Activated CD4-positive, alpha-beta memory T cell treated with anti-CD3 and anti-CD28 coated beads for 36 hours (primary cell): ENCODE measurements at places on chromosomes 3 and 15. TPM values are rescaled to one million over a fixed set of nuclear protein-coding genes. Genes with fewer than 3 reads are reported as not detected.

GRCh38 chr15:30877070-30877469, 26.6 kb upstream of the FAN1 start:
- H3K4me3 ChIP-seq: no peak overlapping the region
- peaks cover 10% of the 10 kb centered on the region for H3K27me3 ChIP-seq
- no peak overlapping the region for H3K27ac ChIP-seq
- no peak for DNase-seq
- H3K36me3 ChIP-seq: no peaks in the 10 kb centered on the region

- H3K4me3 ChIP-seq: no peak overlapping the region
- peak overlapping the region; percentile 35 for H3K27ac ChIP-seq
- H3K36me3 ChIP-seq: peaks cover 65% of the 10 kb centered on the region
- DNase-seq: peak; percentile 44
- H3K4me1 ChIP-seq: peaks cover 43% of the 10 kb centered on the region
These were observed 87.2 kb downstream of the TGFBR2 start for GRCh38 chr3:30693470-30694120.

GRCh38 chr15:82663186-82663600, 16.0 kb upstream of the CPEB1 start:
- H3K27ac ChIP-seq: no peak overlapping the region
- H3K4me3 ChIP-seq: no peak overlapping the region
- DNase-seq: peak; percentile 58
- H3K4me1 ChIP-seq: no peaks in the 10 kb centered on the region
- H3K27me3 ChIP-seq: peaks cover 8% of the 10 kb centered on the region

DNA sequence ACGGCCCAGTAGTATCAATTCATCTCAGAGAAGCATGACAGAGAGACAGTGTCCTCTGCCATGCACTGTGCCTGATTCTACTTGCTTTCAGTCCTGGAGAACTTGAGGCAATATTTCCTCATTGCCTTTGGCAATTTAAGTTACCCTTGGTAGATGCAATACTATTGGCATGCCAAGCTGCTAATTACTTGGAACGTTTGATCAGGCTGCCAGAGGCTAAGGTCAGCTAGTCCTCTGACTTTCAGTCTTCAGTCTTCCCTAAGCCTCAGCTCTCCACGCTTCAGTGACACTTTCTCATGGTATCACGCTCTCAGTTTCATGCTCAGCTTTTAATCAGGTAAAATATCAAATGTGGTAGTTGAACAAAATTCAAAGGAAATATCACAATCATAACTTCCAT, 13.1 kb upstream of the OSBPL11 start:
- no peaks in the 10 kb centered on the region for H3K36me3 ChIP-seq
- no peaks in the 10 kb centered on the region for H3K4me1 ChIP-seq
- no peaks in the 10 kb centered on the region for H3K27me3 ChIP-seq
- H3K4me3 ChIP-seq: no peak overlapping the region

GRCh38 chr15:32743411-32744140, 25.8 kb downstream of the GREM1 start:
- DNase-seq: no peak
- no peaks in the 10 kb centered on the region for H3K4me1 ChIP-seq
- no peak overlapping the region for H3K27ac ChIP-seq
- no peaks in the 10 kb centered on the region for H3K36me3 ChIP-seq
- peaks cover 7% of the 10 kb centered on the region for H3K27me3 ChIP-seq
- H3K4me3 ChIP-seq: no peak overlapping the region

GRCh38 chr3:106120356-106120755, 251.5 kb upstream of the CBLB start:
- H3K27me3 ChIP-seq: no peaks in the 10 kb centered on the region
- no peak for DNase-seq
- H3K27ac ChIP-seq: no peak overlapping the region
- H3K4me3 ChIP-seq: no peak overlapping the region
- no peaks in the 10 kb centered on the region for H3K36me3 ChIP-seq

DNA sequence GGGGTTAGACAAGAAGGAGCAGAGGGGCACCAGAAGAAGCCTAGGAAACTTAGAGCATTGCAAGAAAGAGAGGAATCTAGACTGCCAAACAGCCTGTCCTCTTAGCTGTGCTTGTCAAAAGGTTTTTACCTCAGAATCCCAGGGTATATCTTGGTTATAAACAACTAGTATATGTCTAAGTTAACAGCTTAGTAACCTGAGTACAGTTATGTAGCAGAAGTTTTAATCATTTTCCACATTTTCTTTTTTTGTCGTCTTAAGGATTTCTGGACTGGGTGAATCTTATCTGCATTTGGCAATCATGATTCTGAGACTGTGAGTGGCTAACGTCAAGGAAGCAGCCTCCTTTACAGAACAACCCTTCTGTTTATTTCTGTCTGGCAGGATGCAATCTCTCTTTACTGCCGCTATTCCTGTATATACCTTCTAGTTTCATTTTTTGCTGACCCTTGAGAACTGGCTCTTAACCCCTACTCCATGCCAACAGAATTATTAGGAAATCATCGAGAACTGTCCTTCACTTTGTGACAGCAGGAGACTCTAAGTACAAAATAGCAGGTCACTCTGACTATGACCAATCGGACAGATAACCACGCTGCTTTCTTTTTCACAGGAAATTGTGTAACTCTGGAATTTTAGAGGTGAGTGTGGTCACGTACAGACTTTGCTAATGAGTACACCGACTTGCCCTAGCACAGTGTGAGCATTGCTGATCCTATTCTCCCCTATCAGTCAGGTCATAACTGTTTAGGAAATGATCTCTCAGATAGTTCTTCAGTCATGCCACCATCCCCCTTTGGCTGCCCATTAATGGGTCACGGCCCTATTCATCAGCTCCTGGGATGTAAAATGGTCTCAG, 3.3 kb upstream of the CP start:
- H3K27ac ChIP-seq: peak overlapping the region; percentile 48
- peaks cover 3% of the 10 kb centered on the region for H3K27me3 ChIP-seq
- peaks cover 21% of the 10 kb centered on the region for H3K4me1 ChIP-seq
- H3K36me3 ChIP-seq: no peaks in the 10 kb centered on the region

CPN2 gene
- not detected for total RNA-seq

DNA sequence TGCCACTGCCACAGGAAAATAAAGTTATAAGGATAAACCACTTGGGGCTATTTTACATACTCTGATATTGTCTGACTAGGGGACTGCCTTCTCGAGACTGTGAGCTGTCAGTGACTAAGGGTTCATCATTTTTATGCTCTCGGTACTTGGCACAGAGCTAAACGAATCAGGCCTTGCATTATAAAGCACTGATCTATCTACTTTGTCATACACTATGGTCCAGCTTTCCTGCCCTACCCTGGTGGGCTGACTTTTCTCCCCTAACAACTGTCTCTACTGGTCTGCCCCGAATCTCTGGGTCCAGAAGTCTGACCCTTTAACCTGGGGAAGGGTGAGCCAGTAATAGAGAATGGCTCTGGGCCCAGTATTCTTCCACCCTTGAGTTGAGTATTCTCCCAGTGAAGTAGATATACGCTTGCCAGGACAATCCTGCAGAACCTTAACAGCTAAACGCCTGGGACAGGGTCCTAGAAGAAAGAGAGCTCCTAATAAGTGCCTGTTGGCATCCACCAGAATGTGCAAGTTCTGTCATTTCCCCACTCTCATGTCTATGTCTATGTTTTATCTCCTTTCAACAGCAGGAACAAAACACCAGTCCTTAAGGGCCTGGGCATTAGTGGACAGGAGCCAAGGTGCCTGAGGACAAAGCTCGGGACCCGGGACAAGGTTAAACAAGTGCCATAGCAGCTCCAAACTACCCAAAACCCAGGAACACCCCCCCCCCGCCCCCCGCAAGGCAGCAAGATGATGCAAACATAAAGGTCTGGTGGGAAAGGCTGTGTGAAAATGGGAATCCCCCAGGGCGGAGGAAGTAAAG, 1.2 kb downstream of the LARP6 start:
- peaks cover 3% of the 10 kb centered on the region for H3K4me1 ChIP-seq
- peaks cover 51% of the 10 kb centered on the region for H3K27me3 ChIP-seq
- H3K4me3 ChIP-seq: peak overlapping the region; percentile 21

DNA sequence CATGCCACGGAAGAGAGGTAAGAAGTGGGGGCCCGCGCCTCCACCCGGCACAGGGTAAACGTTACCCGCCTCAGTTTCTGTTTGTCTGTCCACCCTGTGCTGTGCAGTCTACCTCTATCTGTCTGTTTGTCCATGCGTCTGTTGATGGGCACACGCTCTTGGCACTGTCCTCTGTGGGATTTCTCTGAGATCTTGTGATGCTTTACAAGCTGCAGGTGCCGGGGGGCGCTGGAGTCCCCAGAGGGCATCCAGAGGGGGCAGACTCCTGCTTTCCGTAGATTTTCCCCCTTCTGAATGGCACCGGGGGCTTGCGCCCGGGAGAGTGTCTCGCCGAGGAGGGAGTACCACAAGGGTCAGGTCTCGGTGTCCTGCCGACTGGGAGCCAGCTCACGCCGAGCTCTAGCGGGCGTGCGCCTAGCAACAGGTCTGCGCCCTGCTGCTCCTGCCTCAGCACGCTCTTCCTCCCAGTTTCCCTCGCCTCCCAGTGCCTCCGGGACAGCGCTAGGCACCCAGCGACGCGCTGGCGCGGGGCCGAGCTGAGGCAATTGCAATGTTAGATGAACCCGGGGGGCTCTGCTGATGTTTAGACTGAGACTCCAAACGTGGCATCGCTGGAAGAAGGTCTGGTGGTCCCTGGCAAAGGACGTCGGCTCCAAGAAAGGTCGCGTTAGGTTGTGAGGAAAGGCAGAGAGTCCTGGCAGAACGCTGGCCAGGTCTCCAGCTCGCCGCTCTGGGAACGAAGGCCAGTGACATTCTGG, 667 bp downstream of the CEMIP start:
- peak overlapping the region; percentile 62 for H3K4me3 ChIP-seq
- H3K36me3 ChIP-seq: no peaks in the 10 kb centered on the region
- no peak for DNase-seq

DNA sequence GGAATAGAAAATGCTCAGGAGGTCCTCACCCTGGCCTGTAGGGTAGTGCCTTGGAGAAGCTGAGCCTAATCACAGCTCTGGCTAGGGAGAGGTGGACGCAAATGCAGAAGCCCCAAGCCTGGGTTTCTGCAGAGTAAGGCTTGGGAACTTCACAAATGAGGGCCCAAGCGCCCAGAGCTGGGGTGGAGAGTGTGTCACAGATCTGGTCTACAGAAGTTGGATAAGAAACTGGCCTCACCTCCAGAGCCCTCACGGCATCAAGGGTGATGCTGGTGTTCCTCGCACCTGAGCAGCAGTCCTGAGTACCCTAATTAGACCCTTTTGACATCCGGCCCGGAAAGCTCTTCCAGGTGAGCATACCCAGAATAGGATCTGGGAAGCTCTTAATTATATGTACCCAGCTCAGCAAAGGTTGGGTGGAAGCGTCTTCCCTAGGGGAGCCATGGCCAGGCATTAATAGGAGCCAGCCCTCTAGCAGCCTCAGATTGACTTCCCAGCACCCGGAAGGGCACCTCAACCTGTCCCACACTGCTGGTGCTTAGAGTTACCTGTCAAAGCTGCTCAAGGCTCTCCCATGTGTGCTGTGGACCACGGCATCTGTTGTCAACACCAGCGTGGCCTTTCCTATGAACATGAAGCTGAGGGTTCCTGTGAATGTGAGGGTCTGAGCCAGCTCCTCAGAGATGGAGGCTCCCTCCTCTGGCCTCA, 31.8 kb downstream of the RBM5 start:
- H3K27me3 ChIP-seq: no peaks in the 10 kb centered on the region
- H3K36me3 ChIP-seq: peaks cover 31% of the 10 kb centered on the region
- no peak overlapping the region for H3K27ac ChIP-seq
- H3K4me3 ChIP-seq: no peak overlapping the region
- DNase-seq: no peak
- no peaks in the 10 kb centered on the region for H3K4me1 ChIP-seq

DNA sequence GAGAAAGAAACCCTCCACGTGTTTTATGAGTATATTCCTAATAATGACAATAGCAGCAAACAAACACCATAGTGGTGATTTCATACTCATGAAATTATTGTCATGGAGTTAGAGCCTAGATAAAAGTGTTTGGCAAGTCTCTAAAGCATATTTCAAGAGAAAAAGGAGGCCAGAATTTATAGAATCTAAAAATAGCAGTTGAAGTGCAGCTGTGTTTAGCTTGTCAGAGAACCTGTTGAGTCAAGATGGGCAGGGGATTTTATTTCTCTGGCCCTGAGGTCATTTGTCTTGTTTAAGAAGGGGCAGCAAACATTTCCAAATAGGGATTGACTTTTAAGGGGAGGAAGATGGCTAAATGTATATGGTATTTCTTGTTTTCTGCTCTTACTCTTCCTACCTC, 279.6 kb upstream of the CTDSPL start:
- no peak overlapping the region for H3K27ac ChIP-seq
- no peaks in the 10 kb centered on the region for H3K36me3 ChIP-seq
- DNase-seq: no peak
- no peaks in the 10 kb centered on the region for H3K4me1 ChIP-seq

DNA sequence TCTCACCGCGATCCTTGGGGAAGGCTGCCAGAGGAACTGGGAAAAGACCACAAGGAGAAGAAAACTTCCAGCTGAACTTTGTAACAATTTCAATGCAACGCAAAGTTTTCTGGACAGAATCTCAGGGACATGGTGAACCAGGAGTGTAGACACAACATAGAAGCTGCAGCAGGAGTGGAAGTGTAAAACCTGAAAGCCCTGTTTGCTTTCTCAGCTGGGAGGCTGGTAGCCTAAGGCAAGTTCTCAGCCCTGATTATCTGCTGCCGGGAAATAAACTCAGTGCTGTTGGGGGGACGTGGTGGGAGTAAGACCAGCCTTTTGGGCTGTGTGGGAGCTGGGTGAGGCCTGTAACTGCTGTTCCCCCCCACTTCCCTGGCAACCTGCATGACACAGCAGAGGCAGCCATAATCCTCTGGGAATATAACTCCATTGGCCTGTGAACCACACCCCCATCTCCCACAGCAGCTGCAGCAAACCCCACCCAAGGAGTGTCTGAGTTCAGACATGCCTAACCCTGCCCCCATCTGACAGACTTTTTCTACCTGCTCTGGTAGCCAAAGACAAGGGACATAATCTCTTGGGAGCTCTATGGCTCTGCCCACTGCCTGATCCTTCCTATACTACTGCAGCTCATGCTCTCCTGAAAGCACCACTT, 106.7 kb downstream of the ZNF621 start:
- H3K4me3 ChIP-seq: no peak overlapping the region
- peaks cover 18% of the 10 kb centered on the region for H3K27me3 ChIP-seq
- no peak for DNase-seq
- no peaks in the 10 kb centered on the region for H3K4me1 ChIP-seq

DNA sequence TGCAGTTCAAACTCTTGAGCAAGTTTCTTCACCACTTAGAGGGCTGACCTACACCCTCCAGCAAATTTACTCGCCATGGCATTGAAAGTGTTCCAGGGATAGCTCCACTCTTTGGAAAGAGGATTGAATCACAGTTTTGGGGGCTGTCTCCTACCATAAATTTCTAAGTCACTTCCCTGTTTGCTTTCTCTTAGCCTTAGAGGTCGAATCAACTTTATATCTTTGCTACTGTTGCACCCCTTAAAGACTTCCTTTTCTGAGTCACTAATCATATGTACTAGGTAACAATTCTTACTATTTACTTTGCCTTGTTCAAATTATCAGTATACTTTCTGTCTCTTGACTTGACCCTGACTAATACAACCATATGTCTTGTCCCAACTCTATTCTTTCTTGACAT, 1151.8 kb upstream of the ALCAM start:
- H3K27ac ChIP-seq: no peak overlapping the region
- DNase-seq: no peak
- no peaks in the 10 kb centered on the region for H3K27me3 ChIP-seq
- no peaks in the 10 kb centered on the region for H3K4me1 ChIP-seq

- H3K27ac ChIP-seq: no peak overlapping the region
- peaks cover 8% of the 10 kb centered on the region for H3K4me1 ChIP-seq
- no peaks in the 10 kb centered on the region for H3K36me3 ChIP-seq
- DNase-seq: no peak
- no peak overlapping the region for H3K4me3 ChIP-seq
These were observed 6.3 kb downstream of the XIRP1 start for GRCh38 chr3:39185959-39186691.
